Stimulated activated CD8-positive, alpha-beta memory T cell treated with anti-CD3 and anti-CD28 coated beads, Interleukin-15, amount 100 ng/mL, for 4 hours (primary cell): ENCODE measurements at places on chromosomes 6 and 20.

DNA sequence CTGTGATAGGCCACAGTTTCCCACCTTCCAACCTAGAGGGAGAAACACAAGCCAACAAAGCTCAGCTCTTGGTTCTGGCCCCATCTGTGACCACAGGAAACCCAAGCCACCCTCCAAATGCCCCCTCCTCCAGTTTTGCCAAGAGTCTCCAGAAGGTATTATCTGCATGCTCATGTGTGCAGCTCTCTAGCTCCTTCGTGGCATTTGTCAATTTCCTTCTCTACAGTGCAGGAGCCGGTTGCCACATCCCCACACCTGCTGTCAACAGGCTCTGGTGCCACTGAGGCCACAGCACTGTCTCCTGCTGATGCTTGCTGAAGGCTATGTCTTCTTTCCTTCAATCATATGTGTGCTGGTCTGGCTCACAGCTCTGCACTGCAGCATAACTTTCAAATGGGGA is 177.2 kb downstream of the CLIC5 start:
- DNase-seq: no peak

DNA sequence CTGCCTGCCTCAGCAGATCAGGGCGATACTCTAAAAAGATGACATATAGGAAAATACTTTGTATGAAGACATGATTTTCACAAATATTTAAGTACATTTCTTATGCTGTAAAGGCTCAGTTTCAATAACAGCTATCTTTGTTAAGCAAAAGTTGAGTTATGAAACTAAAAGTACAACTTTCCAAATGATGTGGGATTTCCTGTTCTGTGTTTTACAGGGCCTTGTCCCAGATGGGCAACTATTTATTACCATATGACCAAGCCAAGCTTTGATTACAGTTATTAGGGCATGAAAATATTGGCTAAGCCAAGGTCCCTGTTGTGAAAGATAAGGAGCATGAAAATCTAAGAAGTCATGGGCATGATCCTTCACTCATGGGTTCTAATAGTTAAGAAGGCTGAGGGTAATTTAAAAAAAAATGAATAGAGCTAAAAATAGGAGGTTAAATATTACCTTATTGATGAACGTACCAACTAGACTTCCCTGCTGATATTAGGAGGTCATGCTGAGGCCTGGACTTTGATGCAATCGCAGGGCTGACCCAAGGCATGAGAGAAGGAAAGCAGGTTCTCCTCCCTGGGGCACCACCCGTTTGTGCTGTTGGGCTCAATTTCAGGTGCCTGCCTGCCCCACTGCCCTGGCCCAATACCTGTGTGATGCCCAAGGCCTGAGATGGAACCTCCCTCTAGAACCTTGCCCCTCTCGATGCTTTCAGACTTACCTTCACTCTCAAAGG is 294.4 kb upstream of the PRDM1 start:
- DNase-seq: no peak

DNA sequence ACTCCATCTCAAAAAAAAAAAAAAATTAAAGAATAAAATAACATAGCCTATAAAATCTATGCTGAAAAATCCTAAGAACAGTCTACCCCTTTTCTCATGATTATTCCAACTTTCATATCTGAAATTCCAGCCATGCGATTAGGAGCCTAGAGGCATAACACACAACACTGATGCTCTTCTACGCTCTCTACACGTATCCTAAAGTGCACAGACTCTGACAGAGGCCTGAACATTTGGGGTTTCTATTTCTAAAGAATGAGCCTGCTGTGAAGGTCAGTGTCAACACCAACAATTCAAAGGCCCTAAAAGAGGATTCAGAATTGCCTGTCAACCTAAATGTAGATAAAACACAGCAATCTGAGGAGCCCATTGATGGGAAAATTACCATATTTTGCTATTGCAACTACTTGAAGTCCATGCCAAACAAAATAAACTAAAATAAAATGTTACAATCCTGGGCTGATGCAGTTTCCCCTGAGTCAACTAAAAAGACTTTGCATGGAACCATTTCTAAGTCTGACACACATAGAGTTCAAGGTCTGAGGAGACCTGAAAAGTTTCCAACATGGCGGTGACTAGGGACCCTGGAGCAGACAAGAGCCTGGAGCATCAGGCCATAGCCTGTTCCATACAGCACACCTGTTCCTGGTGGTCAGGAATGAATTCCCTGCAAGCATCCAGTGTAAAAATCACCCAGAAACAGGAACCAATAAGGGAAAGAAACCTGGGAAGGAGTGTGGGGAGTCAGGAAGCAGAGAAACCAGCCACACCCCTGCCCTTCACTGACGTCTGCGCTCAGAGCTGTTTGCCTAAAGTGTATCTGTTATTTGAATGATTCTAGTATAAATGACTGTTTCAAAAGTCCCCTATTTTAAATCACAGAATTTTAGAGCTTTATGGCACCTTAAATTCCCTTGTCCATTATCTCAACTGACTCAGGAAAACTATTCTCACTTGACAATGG is 11.8 kb downstream of the NINL start:
- no peak for DNase-seq

DNA sequence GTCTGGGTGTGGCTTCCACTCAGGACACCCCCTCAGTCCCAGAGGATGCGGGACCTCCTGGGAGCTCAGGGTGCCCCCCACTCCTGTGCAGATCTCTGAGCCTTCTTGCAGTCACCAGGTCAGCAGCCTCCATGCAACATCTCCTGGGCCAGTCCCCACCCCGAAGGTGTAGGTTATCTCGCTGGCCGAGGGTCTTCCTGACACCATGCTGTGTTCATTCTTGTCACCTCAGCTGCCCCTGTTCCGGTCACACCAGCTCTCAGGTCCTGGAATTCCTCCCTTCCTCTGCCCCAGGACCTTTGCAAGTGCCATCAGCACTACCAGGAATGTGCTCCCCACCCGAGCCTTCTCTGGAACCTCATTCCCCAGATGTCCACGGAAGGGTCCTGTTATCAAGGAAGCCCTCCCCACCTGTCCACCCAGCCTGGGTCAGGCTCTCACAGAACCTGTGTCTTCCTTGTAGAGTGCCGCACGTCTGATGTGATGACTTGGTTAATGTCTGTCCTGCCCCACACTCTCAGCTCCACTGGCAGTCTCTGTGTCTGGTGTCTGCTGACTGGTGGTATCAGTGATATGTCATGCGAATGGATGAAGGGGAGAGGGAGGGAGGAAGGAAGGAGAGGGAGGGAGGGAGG is 329.6 kb downstream of the TAF4 start:
- no peak for DNase-seq

GRCh38 chr6:20458027-20458894 is 56.6 kb downstream of the E2F3 start:
- no peak for DNase-seq

- no peak for DNase-seq
Measured at GRCh38 chr6:46023216-46023915, 7.7 kb upstream of the CLIC5 start.

DNA sequence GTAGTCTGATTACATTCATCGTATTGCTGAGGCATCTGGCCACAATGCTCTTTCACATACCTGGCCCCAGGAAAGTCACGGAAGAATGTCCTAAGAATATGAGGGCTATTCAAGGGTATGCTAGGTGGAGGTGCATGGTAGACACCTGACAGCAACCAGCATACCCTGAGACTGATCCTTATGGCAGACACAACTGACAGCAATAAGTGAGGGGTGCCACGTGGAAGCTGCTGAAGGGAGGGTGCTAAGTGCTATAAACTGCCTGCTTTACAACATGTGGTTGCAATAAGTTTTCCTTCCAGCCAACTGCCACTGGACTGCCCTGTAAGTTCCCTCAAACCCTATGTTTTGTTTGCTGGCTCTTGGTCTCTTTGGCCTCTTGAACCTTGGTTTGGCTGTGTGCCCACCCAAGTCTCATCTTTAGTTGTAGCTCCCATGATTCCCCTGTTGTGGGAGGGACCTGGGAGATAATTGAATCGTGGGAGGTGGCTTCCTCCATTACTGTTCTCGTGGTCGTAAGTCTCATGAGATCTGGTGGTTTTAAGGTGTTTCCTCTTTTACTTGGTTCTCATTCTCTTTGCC is 201.3 kb upstream of the MOCS1 start:
- no peak for DNase-seq

GRCh38 chr20:44586289-44586911 is 4.0 kb downstream of the PKIG start:
- DNase-seq: no peak

- DNase-seq: no peak
Measured at GRCh38 chr20:46458866-46459750, 52.7 kb upstream of the ELMO2 start.

GRCh38 chr6:34746104-34746846 is 11.0 kb upstream of the SNRPC start:
- no peak for DNase-seq

GRCh38 chr6:75563032-75563431 is 38.6 kb upstream of the SENP6 start:
- DNase-seq: no peak

- DNase-seq: no peak
Measured at GRCh38 chr6:16129623-16130401, 926 bp downstream of the MYLIP start.

GRCh38 chr6:97586344-97586743 is 303.3 kb upstream of the MMS22L start:
- no peak for DNase-seq

DNA sequence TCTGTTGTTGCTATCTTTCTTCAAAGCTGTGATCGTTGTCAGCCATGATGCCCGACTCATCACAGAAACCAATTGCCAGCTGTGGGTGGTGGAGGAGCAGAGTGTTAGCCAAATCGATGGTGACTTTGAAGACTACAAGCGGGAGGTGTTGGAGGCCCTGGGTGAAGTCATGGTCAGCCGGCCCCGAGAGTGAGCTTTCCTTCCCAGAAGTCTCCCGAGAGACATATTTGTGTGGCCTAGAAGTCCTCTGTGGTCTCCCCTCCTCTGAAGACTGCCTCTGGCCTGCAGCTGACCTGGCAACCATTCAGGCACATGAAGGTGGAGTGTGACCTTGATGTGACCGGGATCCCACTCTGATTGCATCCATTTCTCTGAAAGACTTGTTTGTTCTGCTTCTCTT is 19.3 kb downstream of the ABCF1 start:
- DNase-seq: no peak

- DNase-seq: no peak
Measured at GRCh38 chr6:11675601-11676000, 103.0 kb downstream of the ADTRP start.

- DNase-seq: no peak
Measured at GRCh38 chr6:101110814-101111213, 229.7 kb upstream of the ASCC3 start.

DNA sequence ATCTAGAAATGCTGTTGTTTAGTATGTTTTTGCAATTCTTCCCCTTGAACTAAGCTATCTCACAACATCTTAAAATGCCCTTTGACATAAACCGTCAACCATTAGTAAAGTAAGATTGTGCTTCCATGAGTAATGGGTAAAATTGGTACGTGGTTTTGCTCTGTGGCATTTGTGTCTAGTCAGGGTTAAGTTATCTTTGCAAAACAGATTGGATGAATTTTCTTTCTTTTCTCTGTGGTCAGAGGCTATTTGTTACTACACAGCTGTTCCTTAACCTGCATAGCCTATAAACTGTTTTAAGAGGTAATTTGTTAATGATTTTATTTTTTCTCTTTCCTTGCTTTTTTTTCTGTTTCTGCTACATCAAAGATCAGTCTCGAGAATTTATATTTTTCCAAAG is 75.4 kb downstream of the RPP40 start:
- DNase-seq: no peak

DNA sequence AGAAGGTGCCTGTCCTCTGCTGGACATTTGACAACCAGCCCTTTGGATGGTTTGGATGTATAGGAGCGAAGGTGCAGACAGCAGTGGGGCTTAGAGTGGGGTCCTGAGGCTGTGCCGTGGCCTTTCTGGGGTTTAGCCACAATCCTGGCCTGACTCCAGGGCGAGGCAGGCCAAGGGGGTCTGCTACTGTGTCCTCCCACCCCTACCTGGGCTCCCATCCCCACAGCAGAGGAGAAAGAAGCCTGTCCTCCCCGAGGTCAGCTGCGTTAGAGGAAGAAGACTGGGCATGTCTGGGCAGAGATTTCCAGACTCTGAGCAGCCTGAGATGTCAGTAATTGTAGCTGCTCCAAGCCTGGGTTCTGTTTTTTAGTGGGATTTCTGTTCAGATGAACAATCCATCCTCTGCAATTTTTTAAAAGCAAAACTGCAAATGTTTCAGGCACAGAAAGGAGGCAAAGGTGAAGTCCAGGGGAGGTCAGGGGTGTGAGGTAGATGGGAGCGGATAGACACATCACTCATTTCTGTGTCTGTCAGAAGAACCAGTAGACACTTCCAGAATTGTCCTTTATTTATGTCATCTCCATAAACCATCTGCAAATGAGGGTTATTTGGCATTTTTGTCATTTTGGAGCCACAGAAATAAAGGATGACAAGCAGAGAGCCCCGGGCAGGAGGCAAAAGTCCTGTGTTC is 1.3 kb upstream of the CDKN1A start:
- DNase-seq: no peak
